ENCODE measurements at places on chromosomes 11 and 22.

GRCh38 chr11:88344869-88345268 is 7.3 kb upstream of the CTSC start:
- DNase-seq: no peak

DNA sequence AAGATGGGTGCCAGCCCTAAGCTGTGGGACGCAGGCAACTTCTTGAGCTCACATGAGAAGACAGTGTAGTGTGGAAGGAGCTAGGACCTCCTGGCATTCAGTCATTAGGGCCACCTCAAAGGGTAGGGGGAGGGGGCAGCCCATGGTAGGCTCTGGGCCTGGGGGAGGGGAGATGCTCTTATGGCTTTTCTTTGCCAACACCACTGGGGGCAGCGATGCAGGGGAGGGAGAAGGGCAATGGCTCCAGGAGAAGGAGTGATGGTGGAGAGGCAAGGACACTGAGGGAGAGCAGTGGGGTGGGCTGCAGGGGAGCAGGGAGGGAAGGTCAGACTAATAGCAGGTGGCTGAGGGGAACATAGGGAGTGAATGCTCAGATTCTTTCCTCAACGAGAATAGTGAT is 63.3 kb upstream of the SUSD2 start:
- no peak for DNase-seq

DNA sequence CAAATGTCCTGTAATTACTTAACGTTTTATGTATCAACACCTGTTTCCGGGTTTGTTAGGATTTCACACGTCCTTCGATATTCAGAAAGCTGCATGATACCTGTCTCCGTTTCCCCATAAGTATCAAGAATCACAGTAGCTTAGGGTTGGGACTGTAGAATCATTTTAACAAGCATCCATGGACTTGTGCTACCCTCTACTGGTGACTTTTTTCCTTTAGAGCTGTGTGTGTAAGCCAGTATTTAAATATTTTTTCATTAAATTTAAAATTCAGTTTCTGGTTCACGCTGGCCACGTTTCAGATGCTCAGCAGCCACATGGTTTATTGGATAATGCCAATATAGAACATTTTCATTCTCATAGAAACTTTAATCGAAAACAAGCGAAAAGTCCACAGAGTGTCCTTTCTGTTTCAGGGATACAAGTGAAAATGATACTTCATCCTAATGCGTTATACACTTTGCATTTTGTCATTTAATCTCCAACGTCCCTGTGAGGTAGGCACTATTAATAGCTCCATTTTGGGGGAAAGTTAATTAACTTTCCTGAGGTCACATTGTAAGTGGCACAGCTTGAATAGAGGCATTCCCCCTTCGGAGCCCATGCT is 61.5 kb upstream of the SLC25A18 start:
- peak; percentile 75 for DNase-seq

DNA sequence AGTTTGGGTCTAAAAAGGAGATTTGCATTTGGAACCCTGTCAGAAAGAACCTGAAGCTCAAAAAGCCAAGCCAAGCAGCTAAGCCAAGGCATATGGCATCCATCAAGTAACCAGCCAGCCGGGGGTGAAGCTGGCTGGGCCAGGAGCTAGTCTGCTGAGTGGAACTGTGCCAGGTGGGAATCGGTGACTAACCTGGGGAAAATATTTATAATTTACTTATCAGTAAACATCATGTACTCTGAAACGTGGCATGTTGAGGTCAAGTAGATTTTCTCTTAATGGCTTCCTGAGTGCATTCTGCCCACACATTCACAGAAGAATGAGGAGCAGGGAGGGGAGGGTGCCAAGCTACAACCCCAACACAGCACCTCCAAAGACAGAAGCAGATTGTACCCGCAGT is 70.5 kb upstream of the SESN3 start:
- DNase-seq: no peak

DNA sequence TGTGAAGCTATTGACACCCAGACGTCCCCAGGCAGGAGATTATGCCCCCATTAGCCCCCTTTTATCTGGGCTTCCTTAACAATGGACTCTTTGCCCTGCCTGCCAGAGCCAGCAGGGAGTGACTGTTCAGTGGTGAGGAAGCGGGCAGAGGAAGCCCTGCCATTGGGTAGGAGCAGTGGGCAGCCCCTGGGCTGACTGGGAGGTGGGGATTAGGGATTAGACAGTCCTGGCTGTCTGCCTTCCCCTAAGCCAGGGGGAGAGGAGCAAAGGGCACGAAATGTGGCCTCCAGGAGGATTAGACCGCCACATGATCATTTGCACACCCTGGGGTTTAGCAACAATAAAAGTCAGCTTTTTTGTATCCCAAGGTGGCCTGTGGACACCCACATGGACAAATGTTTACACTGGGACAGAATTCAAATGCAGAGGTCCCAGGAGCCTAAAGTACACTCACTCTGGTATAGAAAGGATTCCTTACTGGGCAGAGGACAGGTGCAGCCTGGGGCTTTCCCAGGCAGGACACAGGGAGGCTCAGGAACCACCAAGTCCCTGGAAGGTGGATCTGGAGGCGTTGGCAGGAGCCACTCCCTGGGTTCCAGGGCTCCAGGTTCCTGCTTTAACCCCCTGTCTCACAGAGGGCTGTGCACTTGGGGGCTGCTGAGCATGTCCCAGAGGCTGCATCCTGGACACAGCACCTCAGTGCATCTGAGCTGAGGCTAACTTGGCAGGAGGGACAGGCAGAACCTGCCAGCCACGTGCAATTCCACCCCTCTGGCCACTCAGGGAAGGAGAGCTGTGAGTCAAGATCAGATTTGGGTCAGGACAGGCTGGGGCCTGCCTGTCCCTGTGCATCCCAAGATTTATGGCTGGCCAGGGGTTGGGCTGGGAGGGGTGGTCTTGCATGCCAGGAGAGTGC is 2.1 kb downstream of the PNPLA3 start:
- DNase-seq: no peak

DNA sequence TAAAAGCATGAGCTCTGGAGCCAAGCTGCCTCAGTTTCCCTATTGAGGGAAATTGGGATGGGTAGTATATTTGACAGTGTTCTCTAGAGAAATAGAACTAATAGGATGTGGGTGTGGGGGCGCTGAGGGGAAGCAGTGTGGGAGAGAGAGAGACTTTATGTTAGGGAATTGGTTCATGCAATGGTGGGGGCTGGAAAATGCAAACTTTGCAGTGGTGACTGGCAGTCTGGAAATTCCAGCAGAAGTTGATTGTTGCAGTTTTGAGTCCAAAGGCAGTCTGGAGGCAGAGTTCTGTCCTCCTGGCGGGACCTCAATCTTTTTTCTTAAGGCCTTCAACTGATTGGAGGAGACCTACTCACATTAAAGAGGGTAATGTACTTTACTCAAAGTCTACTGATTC is 59.4 kb upstream of the SYT13 start:
- no peak for DNase-seq

GRCh38 chr11:9313648-9314290 is 624 bp downstream of the TMEM41B start:
- DNase-seq: peak; percentile 28

DNA sequence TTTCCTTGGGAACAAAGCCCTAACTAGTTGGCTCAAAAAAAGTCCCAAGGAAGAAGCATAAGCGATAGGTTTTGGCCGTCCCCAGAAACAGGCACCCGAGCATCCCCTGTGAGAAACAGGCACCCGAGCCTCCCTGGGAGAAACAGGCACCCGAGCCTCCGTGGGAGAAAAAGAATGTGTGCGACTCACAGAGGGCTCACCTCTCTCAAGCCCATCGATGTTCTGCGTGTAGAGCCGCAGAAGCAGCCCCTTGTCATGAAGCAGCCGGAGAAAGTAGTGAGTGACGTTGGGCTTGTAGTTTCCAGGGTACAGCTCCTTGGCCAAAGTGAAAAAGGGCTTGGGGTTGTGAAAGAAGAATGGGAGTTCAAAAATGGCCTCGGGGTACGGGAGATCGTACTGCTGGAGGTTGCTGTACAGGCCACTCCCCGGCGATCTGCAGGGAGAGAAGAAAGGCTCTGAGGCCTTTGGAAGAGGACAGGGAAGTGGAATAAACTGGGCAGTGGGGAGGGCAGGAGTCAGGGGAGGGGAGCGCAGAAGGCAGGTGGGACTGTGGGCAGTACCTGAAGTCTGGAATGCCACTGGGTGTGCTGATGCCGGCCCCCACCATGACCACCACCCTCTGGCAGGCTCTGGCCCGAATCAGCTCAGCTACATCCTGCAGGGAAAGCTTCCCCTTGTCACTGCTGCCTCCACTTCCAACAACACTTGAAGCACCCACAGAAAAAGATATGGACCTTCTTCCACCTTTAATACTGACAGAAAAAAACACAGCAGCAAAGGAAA is 3.2 kb downstream of the SIRT3 start:
- no peak for DNase-seq

DNA sequence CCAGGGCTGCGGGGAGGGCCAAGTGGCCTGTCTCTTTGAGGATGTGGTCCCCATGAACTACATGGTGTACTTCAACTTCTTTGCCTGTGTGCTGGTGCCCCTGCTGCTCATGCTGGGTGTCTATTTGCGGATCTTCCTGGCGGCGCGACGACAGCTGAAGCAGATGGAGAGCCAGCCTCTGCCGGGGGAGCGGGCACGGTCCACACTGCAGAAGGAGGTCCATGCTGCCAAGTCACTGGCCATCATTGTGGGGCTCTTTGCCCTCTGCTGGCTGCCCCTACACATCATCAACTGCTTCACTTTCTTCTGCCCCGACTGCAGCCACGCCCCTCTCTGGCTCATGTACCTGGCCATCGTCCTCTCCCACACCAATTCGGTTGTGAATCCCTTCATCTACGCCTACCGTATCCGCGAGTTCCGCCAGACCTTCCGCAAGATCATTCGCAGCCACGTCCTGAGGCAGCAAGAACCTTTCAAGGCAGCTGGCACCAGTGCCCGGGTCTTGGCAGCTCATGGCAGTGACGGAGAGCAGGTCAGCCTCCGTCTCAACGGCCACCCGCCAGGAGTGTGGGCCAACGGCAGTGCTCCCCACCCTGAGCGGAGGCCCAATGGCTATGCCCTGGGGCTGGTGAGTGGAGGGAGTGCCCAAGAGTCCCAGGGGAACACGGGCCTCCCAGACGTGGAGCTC is 13.5 kb downstream of the ADORA2A start:
- DNase-seq: no peak

DNA sequence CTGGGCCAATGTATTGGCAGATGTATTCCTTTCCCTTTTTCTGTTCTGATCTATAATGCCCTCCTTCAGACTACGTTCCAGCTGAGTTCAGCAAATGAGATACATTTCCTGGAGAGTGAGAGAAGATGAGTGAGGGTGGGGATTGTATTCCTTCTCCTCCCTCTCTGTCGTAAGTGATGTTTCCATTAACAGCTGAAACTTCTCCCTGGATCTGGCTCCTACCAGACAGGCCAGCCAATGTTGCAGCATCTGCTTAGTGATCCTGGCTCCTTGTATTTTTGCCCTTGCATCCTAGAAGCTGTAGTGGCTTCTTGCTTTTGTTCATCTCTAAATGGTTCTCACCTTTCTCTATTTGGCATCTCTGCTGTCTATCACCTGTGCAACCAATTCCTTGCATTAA is 48.2 kb upstream of the MTMR2 start:
- DNase-seq: no peak

DNA sequence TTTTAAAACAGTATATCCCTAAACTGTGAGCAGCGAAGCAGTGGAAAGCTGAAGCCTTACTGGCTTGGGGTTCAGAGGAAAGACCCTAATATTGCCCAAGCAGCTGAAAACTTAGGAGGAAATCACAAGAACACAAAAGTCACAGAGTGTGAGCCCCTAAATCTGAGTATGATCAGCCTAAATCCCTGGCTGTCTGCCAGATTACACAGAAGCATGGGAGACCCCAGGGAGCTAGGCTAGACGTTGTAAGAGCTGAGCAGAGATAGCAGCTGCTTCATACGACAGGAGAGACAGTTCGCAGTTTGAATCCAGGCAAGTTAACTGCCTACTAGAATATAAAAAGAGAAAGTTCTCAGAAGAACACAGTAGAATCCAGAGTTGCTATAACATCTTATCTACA is 81.2 kb downstream of the PACS1 start:
- no peak for DNase-seq

All from CD4-positive, alpha-beta T cell treated with Interleukin-17A for 1 hour (primary cell).